ENCODE measurements at places on chromosomes 2 and 18. TPM values are rescaled to one million over a fixed set of nuclear protein-coding genes. Genes with fewer than 3 reads are reported as not detected.

DNA sequence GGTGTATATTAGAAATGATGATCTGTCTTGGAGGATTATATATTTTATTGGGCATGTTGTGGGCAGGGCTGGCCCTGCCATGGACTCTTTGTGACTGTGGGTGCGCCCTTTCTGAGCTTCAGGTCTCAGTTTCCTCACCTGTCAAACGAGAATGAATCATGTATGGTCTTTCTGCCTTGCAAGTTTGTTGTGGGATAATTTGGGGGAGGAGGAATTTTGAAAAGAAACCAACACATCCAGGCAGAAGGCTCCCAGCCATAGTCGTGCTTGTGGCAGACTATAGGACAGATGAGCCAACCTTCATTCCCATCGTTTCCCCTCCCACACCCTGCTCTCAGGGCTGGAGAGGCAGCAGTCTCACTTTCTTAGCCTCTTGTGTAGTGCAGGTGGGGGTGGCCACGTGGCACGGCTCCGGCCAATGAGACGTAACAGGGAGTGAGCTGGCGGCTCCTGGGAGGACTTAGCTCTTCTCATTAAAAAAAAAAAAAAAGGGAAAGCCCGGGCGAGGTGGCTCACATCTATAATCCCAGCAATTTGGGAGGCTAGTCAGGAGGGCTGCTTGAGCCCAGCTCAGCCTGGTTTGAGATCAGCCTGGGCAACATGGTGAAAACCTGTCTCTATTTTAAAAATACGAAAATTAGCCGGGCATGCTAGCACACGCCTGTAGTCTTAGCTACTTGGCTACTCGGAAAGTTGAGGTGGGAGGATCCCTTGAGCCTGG lies 63.1 kb downstream of the RHOB start:
- DNase-seq: peak; percentile 47

- no peak for DNase-seq
These were observed 483.0 kb upstream of the FSIP2 start for GRCh38 chr2:185255566-185255965.

DNA sequence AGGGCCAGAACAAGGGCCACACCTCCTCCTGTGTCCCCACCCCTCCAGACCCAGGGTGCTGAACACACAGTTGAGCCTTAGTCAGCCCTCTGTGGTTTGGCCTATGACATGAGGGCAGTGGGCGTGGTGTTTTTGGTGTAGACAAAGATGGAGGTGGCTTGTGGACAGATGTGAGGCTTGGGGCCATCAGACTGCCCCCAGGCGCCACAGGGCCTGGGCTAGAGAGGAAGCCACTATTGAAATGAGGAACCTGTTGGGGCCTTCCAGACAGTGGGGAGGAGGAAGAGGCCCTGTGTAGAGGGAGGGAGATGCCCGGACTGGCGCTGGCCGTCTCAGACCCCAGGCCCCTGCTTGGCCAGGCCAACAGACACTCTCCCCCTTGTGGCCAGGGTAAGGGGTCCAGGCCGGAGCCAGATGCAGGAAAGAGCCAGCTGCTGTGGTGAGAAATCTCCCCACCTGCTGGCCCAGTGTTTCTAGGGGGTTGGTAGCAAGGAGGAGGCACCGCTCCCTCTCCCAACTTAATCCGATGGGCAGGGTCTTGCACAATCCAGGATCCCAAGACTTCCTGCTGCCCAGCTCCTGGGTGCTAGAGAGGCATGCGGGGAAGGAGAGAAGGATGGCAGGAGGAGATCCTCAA lies 53.8 kb downstream of the SMAD7 start:
- DNase-seq: no peak

DNA sequence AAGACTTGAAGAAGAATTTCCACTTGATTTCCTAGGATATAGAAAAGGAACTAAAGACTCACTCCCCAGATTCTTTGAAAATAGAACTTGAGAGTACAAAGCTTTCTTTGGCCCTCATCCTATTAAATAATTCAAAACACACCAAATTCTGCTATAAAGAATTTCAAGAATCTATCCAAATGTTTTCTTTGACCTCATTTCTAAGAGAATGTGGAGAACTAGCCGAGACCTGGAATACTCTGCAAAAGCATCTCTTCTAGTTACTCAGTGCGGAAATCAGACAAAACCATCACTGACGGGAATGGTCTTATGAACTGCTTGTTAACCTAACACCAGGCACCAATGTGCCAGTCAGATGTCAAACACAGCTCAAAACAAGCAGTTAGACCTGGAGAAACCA lies 44.2 kb upstream of the ARL5A start:
- no peak for DNase-seq

DNA sequence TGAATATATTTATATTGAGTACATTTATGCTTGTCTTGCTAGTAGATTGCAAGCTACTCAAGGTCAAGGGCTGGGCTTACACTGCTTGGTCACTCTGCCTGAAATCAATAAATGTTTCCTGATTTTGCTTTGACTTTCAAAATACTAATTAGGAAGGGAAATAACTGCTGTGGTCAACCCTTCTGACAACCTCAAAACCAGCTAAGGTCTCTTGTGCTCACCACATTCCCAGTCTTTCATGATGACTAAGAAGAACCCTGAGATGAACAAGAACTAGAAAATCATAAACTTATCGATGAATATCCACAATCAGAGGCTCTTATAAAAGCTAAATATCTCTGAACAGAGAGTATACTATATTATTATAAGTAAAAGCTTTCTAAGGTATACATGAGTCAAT lies 33.3 kb downstream of the ABCB11 start:
- no peak for DNase-seq

DNA sequence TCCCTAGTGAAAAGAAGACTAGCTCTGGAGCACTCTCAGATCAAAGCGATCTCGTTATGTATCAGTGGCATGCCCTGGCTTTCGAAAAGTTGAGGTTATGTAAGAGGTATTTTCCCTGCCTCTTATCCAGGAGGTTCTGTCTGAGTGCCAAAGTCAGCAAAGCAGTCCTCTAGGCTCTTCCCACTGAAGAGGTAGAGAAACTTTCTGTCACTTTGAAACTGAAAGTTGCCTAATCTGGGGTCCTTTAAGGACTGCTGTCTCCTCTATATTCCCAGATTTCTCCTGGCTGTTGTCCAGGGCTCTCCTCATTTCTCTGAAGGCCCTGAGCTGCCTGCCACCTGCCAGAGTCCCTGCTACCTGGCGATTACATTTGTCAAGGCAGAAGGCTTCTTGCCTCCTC lies 96.3 kb downstream of the B3GNT2 start:
- DNase-seq: no peak

DNA sequence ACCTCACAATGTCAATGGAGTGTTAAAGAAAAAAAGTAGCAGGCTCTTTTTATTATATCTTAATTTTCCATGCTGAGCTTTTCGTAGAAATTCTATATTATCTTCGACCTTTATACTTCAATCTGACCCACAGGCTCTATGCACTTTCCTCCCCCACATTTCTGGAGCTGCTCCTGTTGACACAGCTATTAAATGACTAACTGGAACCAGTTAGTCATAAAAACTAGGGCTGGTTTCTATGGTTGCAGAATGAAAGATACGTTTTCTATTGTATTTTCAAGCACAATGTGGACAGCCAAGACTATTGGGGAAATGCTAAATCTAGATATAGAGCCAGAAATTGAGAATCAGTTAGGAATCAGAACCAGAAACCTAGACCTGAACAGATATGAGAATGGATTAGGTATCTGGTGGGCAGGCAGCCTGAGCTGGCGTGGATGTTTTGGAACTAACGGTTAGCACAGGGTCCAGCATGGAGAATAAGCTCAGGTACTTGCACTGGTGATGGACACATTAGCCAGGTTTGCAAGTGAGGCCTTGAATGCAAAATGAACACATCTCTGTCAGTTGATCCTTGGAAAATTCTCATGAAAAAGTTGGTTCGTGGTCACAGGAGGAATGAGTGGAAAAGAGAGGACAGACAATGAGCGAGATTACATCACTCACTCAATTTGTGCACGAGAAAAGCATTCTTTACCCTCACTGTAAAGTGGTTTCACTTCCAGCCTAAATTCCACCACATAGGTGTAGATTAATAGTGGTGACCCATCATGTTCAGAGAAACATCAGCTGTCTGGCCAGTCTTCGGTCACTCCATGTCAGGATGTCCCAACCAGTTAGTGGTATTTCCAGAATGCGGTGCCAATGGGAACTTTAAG lies 144.6 kb upstream of the EPHA4 start:
- no peak for DNase-seq

DNA sequence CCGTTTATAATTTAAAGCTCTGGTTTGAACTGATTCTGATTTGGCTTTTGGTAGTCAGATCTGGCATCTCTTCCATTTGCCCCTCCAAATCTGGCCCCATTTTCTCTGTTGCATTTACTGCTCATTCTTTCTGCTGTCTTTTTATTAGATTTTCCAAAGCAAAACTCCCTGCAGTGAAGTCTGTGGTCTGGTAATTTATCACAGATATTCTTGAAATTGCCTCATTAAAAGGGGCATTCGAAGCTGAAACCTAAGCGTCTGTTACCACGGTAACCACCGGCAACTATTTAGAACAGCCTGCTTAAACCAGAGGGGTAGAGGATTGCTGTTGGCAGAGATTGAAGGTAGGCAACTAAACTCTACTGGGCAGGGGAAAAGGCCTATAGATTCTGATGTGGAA lies 111.5 kb upstream of the UPP2 start:
- no peak for DNase-seq

GRCh38 chr2:154161286-154161685 lies 289.6 kb downstream of the GALNT13 start:
- DNase-seq: no peak

GRCh38 chr2:43054367-43054766 lies 172.0 kb downstream of the ZFP36L2 start:
- DNase-seq: no peak

DNA sequence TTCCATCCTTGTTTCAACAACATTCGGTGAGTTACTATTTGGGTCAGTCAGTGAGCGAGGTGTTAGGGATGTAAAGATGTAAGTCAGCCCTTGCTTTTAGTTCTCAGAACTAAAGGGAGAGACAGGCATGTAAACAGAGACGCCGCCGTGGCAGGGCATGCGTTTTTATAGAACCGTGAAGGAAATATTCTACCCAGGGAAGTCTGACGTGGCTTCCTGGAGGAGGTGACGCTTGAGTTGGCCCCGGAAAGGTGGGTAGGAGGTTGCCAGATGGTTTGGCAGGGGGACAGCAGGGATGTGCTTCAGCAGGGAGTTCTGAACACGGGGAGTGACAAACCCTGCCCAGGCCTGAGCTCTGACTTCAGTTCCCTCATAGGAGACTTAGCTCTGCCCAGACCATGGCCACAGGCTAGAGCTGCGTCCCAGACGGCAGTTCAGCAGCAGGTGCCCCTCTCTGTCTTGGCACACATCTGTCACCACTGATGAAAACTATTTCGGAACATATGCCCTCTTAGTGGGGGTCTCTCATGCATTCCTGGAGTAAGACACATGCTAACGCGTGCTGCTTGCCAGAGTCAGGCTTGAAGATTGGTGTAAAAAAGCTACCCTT lies 23.4 kb upstream of the RPL31 start:
- DNase-seq: no peak

DNA sequence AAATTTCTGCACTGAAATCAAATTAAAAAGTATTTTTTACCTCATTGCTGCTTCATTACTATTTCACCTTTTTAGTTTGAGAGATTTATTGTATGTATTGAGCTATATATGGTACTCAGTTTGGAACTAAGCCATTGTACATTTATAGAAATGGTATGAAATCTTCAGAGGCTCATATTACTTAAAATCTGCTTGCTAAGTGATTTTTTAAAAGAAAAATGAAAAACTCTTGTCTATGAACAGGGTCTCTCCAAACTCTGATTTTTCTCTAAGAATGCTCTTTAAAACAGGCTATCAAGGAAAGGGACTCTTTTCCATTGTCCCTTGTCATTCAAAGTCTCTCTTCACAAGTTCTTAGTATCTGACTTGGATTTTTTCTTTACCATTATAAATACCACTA lies 31.8 kb downstream of the C1D start:
- DNase-seq: no peak

DNA sequence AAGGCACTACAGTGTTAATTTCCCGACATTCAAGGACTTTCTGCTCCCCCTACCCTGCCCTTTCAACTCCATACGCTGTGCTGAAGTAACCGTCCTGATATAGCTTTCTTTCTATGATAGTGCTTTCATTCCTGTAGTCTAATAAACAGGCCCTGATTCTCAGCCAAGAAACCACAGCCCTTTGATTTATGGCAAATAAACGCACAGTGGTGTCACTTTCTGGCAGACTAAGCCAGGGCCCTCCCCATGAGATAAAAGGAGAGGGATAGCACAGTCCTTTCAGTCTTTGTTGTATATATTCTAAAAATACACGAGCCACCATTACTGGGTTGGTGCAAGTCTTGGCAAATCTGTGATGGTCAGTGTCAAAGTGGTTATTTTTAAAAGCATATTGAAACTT lies 291.2 kb downstream of the ALPK2 start:
- no peak for DNase-seq

GRCh38 chr2:109305490-109306167 lies 176.6 kb downstream of the SH3RF3 start:
- no peak for DNase-seq

- no peak for DNase-seq
These were observed 6.9 kb downstream of the UGT1A10 start for GRCh38 chr2:233643128-233643527.

DNA sequence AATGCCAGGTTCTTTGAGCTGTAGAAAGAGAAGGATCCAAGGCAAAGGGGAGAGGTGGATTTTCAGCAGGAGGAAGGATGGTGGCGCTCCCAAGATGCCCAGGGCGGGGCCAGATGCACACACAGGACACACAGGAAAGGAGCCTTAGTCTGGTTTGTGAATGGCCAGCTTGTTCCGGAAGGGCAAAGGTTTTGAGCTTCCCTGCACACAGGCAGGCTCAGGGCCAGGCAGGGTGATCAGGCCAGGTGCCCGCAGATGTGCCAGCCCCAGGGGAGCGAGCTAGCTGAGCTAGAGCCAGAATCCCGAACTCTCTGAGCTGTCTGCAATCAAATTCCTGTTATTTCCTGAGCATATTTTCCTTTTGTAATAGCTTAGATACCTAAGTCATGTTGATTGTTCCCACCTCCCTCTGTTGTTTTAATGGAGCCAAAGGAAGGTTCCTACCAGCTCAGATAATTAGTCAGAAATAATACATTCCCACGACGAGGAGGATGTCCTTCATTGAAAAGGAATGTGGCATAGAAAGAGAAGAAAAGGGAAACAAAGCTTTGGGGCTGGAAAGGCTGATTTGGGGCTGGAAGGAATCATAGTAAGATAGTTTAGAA lies 13.7 kb upstream of the OTOF start:
- DNase-seq: no peak

Gene ST8SIA5
- polyA plus RNA-seq: 0.24 TPM

Gene GTF3C2
- 67.7 TPM for polyA plus RNA-seq

Gene ALPG
- not detected for polyA plus RNA-seq

Gene DQX1
- polyA plus RNA-seq: 0.47 TPM

Gene ACADL
- 19.4 TPM for polyA plus RNA-seq

Gene CYTIP
- polyA plus RNA-seq: 1.2 TPM

Gene CD226
- 2.2 TPM for polyA plus RNA-seq

Gene GPR45
- not detected for polyA plus RNA-seq
